H1 (cell line): ENCODE measurements at places on chromosomes 3 and 15. TPM values are rescaled to one million over a fixed set of nuclear protein-coding genes. Genes with fewer than 3 reads are reported as not detected.

Gene SCAMP5
- total RNA-seq, result 51.8 and 55.4 TPM in 2 replicates

Gene AGBL1
- not detected in 2 replicates for total RNA-seq

Gene SPTBN5
- total RNA-seq, result 0.84 and 1.1 TPM in 2 replicates

Gene SLC12A1
- 1.0 TPM in 2 replicates for total RNA-seq

Gene TERC
- total RNA-seq, result 14.0 and 17.0 TPM in 2 replicates

GRCh38 chr3:4888913-4889846 lies 90.1 kb upstream of the BHLHE40 start:
- no peak for DNase-seq

GRCh38 chr15:52757496-52757895 lies 32.6 kb downstream of the ONECUT1 start:
- no peak for DNase-seq

GRCh38 chr3:125435231-125435630 lies 60.1 kb upstream of the ZNF148 start:
- no peak for DNase-seq

- DNase-seq, result no peak
Observed at GRCh38 chr3:183898028-183898431, 13.3 kb upstream of the PARL start.

GRCh38 chr15:66098022-66098363 lies 155.6 kb downstream of the MEGF11 start:
- no peak for DNase-seq

DNA sequence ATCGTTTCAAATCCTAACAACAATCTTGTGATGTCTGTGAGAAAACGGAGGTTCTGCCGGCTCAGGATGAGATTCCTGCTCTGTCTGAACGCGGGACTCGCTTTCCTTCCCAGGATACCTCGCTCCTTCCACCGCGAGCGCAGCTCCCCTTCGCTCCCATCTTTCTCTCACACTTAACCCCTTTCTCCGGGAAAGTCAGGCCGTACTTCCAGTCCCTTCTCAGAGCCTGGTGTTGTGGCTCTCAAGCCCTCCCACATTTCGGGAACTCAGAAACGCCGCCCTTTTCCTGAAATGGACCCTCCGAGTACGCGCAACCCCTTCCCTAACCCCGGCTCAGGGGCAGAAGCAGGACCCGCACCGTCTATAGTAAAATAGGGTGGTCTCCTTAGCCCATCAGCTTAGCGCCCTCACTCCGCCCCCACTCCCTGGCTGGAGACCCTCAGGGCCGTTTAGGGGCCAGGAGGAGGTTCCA lies 378 bp upstream of the FEM1B start:
- no peak for DNase-seq

DNA sequence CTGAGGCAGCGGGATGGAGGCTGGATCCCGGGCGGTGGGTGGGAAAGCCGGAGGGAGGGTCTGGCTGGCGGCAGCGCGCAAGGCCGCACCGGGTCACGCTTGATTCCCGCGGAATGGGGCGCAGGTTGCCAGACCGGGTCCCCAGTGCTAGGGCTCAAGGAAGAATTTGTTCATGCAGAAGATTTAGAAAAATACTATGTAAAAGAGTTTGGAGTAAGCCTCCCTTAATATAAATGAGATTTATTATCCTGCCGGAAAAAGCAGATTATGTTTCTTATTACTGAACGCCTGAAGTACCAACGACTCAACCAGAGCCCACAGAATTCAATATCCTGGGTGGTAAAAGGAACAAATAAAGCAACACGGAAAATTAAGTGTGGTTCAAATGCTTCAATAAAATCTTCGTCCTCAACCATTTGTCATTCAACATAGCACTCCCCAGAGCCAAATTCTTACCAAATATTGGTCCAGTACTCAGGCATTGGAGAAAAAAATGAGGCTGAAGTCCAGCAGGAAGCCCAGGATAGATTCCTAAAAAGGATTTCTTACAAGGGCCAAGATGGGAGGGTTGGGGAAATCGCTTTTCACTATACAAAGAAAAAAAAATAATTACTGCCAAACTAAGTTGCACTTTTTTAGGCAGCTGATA lies 1.2 kb upstream of the ZBTB20 start:
- no peak for DNase-seq

DNA sequence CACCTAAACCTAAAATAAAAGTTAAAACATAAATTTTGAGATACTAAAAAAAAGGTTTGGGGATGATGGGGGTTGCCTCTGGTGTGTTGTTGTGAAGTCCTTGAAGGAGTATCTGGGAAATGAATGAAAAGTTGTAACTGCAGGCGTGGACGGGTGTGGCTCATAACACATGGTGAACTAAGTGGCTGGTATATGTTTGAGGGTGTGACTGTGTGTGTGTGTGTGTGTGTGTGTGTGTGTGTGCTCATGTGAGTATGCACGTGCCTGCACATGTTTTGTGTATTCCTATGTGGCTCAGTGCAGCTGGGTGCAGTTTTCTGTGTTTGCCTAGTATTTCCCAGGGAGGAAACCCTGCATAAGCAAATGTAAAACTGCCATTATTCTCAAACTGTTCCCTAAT lies 229.9 kb upstream of the TRIM42 start:
- no peak for DNase-seq

- DNase-seq, result no peak
Observed at GRCh38 chr15:62495670-62496614, 330.9 kb upstream of the C2CD4B start.

GRCh38 chr3:108125550-108126071 lies 34.8 kb upstream of the CD47 start:
- DNase-seq, result no peak

- DNase-seq, result no peak
Observed at GRCh38 chr3:150911771-150912170, 6.5 kb upstream of the MINDY4B start.

DNA sequence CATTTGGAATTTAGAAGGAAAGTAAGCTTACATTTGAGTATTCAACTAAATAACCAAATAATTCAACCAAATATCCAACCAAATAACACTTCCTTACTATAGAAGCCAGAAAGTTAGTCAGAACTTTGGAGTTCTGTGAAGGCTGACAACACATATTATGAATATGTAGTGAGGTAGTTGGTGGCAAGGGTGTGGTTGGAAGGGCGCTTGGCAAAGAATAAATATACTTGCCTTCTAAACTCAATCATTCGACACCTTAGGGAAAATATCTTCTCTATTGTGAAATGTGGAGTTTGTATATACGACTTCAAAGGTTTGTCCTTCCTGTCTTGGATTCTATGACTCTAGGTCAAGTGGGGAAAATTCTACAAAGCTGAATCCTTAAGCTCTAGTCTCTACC lies 111.7 kb upstream of the OSTN start:
- no peak for DNase-seq
